Glomerular endothelial cell (primary cell): ENCODE measurements at places on chromosomes 12 and 14. TPM values are rescaled to one million over a fixed set of nuclear protein-coding genes. Genes with fewer than 3 reads are reported as not detected.

Gene FOXN4
- total RNA-seq = not detected in 2 replicates

Gene LRIG3
- 19.9 and 34.7 TPM in 2 replicates for total RNA-seq

Gene KLC1
- 253 and 368 TPM in 2 replicates for total RNA-seq

Gene RERG
- total RNA-seq = not detected in 2 replicates

Gene TM7SF3
- total RNA-seq = 64.9 and 105 TPM in 2 replicates

Gene CRIP1
- 2.0 TPM in 1 of 2 replicates, not detected in the other for total RNA-seq
